ENCODE measurements at places on chromosomes 1 and 21.

GRCh38 chr1:42380586-42381279 is at the start of gene RIMKLA:
Gene RIMKLA (plus strand): TSS chr1:42380792. CDS start chr1:42380935, 143 bp downstream.
- H3K27me3 ChIP-seq: peaks cover 19% of the 10 kb centered on the region
- DNase-seq: peak; percentile 69
- peaks cover 12% of the 10 kb centered on the region for H3K4me1 ChIP-seq
- peak within 1 kb of the TSS; percentile 66 for H3K4me3 ChIP-seq

DNA sequence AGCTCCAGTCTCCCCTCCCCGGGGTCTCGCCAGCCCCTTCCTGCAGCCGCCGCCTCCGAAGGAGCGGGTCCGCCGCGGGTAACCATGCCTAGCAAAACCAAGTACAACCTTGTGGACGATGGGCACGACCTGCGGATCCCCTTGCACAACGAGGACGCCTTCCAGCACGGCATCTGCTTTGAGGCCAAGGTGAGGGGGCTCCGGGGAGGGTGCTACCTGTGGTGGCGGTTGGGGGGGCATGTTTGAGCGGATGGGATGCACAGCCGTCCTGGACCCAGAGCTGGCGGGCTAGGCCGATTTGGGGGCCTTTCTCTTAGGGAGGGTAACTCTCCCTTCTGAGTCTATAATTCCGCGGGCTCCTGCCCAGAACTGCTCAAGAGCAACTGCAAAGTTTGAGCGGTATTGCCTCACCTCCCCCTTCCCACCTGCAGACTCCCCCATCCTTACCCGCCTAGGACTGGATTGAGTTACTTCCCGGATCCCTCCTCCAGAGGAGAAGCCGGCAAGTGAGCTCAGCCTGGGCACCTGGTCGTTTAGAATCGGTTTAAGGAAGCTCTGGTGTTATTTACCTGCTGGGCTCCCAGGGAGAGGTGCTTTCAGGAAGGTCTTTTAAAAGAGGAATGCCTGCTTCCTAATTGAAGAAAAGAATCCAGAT is 730 bp downstream of the NOS1AP start:
- peak; percentile 50 for DNase-seq
- peak overlapping the region; percentile 68 for H3K27ac ChIP-seq
- no peaks in the 10 kb centered on the region for H3K36me3 ChIP-seq
- peaks cover 16% of the 10 kb centered on the region for H3K27me3 ChIP-seq
- peaks cover 11% of the 10 kb centered on the region for H3K4me1 ChIP-seq

GRCh38 chr21:45441431-45442255 is 36.7 kb downstream of the COL18A1 start:
- H3K36me3 ChIP-seq: no peaks in the 10 kb centered on the region
- H3K4me1 ChIP-seq: peaks cover 13% of the 10 kb centered on the region
- no peak overlapping the region for H3K4me3 ChIP-seq
- H3K27ac ChIP-seq: no peak overlapping the region
- DNase-seq: no peak

DNA sequence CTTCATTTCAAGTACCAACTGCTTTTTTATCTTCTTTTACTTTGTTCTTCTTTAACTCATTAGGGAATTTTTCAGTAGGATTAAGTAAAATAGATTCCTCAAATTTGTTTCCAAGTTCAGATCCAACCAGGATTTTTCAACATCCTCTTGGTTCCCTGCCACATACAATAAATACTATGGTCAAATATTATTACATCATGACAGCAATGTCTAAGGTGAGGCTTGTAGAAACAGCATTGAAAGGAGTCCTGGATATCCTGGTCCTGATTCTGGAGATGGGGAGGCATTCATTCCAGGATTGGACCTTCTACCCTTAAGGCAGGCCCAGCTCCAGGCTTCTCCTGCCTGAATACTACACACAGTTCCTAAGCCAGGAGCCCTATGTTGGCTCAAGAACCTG is 80.2 kb upstream of the F3 start:
- no peak overlapping the region for H3K4me3 ChIP-seq
- peaks cover 9% of the 10 kb centered on the region for H3K4me1 ChIP-seq
- no peaks in the 10 kb centered on the region for H3K36me3 ChIP-seq
- no peak for DNase-seq
- no peaks in the 10 kb centered on the region for H3K27me3 ChIP-seq

DNA sequence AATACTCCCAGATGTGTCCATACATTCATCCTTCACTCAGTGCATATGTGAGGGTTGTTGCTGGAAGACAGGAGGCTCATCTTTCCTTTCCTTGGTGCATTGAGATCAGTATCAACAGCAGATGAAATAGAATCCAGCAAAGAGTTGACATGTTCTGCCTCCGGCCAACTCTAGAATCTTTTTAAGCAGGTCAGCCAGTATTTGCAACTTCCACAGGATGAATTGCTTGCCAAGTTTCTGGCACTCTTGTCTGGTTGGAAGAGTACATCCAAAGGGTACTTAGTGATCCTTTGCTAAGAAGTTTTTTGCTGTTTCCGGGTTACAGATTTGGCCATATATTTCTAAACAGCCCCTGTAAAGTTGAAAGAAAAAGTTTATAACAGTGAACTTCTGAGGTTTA is 21.1 kb downstream of the SYNC start:
- no peak for DNase-seq
- peaks cover 91% of the 10 kb centered on the region for H3K36me3 ChIP-seq
- H3K4me3 ChIP-seq: no peak overlapping the region
